ENCODE measurements at places on chromosomes 3 and 15.

DNA sequence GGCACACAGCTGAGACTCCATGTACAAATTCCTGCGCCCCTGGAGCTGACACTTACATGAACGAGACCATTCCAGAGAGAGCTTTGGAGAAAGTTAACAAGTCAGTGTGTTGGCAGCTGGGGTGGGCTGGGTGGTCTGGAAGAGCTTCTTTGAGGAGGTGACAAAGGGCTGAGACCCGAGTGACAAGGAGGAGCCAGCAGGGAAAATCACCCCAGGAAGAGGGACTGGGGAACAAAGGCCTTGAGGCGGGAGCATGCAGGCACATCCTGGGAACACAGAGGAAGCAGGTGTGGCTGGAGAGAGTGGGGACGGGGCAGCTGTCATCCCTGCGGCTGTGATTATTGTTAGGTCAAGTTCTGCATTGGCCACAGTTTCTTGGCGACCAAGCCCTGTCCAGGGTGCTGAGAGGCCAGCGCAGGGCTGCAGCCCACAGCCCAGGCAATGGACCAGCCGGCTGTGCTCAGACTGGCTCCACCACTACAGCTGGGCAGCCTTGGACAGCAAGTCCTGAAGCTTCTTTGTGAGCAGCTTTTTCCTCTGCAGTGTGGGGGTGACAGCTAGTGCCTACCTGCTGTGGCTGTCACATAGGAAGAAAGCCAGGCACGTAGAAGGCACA, 34.2 kb upstream of the PRR23E start:
- no peak for DNase-seq

GRCh38 chr15:67746022-67746421, 79.3 kb upstream of the SKOR1 start:
- no peak for DNase-seq

GRCh38 chr3:61813636-61814035, 252.3 kb downstream of the PTPRG start:
- no peak for DNase-seq

GRCh38 chr3:32706348-32707025, 21.5 kb downstream of the CNOT10 start:
- no peak for DNase-seq

GRCh38 chr3:30970183-30970582, 75.7 kb upstream of the GADL1 start:
- DNase-seq: no peak

DNA sequence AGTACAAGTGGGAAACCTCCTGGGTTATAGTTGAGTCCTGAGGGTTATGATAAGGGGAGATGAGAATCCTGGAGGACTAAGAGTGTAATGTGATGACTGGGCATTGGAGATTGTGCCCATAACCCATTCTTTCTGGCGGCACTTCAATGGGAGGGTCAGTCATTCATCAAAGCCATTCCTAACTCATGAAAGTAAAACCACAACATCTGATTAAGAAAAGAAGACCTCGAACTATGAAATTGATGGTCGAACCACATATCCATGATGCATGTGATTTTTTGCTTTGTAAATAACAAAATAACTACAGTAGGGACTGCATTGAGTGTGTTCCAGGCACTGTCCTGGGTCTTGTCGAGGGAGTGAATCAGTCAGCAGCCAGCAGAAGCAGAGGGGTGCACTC, 215.1 kb downstream of the SHQ1 start:
- DNase-seq: no peak

GRCh38 chr3:125212091-125212508, 448 bp downstream of the SLC12A8 start:
- no peak for DNase-seq

- no peak for DNase-seq
Observed at GRCh38 chr3:186810336-186810996, 4.2 kb upstream of the RFC4 start.

Data from NCI-H1436 (cell line).